ENCODE measurements at places on chromosomes 11 and 22. TPM values are rescaled to one million over a fixed set of nuclear protein-coding genes. Genes with fewer than 3 reads are reported as not detected.

The MRGPRE gene
- 0.38 TPM for total RNA-seq

The CYB5R2 gene
- total RNA-seq = 1.7 TPM

The HIKESHI gene
- 37.4 TPM for total RNA-seq

The HOATZ gene
- not detected for total RNA-seq

The SCGB2A2 gene
- not detected for total RNA-seq

The GRM5 gene
- 0.13 TPM for total RNA-seq

The TNNT3 gene
- 41.5 TPM for total RNA-seq

The CDPF1 gene
- total RNA-seq = 7.6 TPM

The OR4A5 gene
- total RNA-seq = not detected

The MRGPRX3 gene
- not detected for total RNA-seq

The FHIP1B gene
- total RNA-seq = 19.7 TPM

The SLC16A8 gene
- total RNA-seq = not detected

The TTC17 gene
- total RNA-seq = 32.1 TPM

The HEPN1 gene
- not detected for total RNA-seq

The KRTAP5-7 gene
- total RNA-seq = not detected

The FANCF gene
- total RNA-seq = 6.1 TPM

The RNF169 gene
- 11.1 TPM for total RNA-seq

The PGA3 gene
- 0.24 TPM for total RNA-seq

The KCNJ1 gene
- total RNA-seq = not detected

The CTSW gene
- total RNA-seq = 0.83 TPM

The DDTL gene
- total RNA-seq = 3.5 TPM

The OR8D1 gene
- total RNA-seq = not detected

The CHST1 gene
- total RNA-seq = 2.6 TPM

The AP2A2 gene
- 40.3 TPM for total RNA-seq

The CD3E gene
- total RNA-seq = 0.48 TPM

The TUBA8 gene
- total RNA-seq = 84.0 TPM

The FXYD6 gene
- total RNA-seq = 28.0 TPM

The LRRC74B gene
- not detected for total RNA-seq

The METTL15 gene
- total RNA-seq = 10.9 TPM

The CCDC73 gene
- not detected for total RNA-seq

The FADS2 gene
- 25.8 TPM for total RNA-seq

The CHADL gene
- 2.9 TPM for total RNA-seq

The KCNQ1 gene
- total RNA-seq = 43.0 TPM

The OR52L1 gene
- total RNA-seq = not detected

The LARGE2 gene
- total RNA-seq = not detected

The CARD10 gene
- 6.0 TPM for total RNA-seq

The MS4A3 gene
- total RNA-seq = 0.57 TPM

The NPTXR gene
- total RNA-seq = 23.5 TPM

The ANKK1 gene
- 0.16 TPM for total RNA-seq

The PANX2 gene
- 0.30 TPM for total RNA-seq

The ZP1 gene
- total RNA-seq = not detected

The TAF1D gene
- total RNA-seq = 41.1 TPM

The PDHX gene
- total RNA-seq = 118 TPM

The CDC42BPG gene
- 1.2 TPM for total RNA-seq

The MN1 gene
- 6.4 TPM for total RNA-seq

The BCO2 gene
- total RNA-seq = 67.8 TPM

The ILK gene
- 229 TPM for total RNA-seq

The DDI1 gene
- not detected for total RNA-seq

The SCGB1D2 gene
- total RNA-seq = not detected

The PDE3B gene
- total RNA-seq = 8.7 TPM

The UPB1 gene
- 0.67 TPM for total RNA-seq

The NXPE4 gene
- total RNA-seq = not detected

The FAM180B gene
- total RNA-seq = not detected

The CAVIN3 gene
- 77.6 TPM for total RNA-seq

The CECR2 gene
- 4.9 TPM for total RNA-seq

The CDC45 gene
- total RNA-seq = not detected

The KDM4E gene
- total RNA-seq = not detected

The FOLH1 gene
- 0.59 TPM for total RNA-seq

Data from cardiac septum (tissue), 1 donor.